Renal cortical epithelial cell (primary cell): ENCODE measurements at places on chromosomes 13 and 19. TPM values are rescaled to one million over a fixed set of nuclear protein-coding genes. Genes with fewer than 3 reads are reported as not detected.

DNA sequence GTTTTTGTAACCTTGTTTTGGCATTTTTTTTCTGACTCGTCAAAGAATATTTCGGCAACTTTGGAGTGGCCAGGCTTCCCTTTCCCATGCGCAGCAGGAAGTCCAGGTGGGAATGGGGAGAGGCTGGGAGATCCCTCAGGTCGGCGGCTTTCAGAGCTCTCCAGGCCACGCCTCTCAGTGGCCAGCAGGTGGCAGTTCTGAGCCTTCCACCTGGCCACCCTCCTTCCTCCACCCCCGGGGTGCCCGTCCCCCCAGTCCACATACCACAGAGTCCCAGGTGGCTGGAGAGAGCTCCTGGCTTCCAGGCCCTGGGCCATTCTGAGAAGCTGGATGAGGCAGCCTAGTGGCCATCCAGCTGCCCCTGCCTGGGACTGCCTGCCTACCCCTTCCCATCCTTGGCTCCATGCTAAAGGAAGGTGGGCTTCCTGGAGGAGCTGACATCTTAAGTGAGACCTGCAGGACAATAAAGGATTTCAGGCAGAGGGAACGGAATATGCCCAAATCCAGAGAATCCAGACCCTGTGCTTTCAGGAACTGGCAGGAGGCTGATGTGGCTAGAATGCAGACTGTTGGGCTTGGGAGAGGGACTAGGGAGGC is 46.3 kb downstream of the CCNE1 start:
- DNase-seq, result no peak

GRCh38 chr13:32455594-32455903 is 27.6 kb upstream of the N4BP2L1 start:
- DNase-seq, result no peak

GRCh38 chr13:44063881-44064280 is 184.2 kb downstream of the LACC1 start:
- no peak for DNase-seq

- DNase-seq, result no peak
Measured at GRCh38 chr19:43738780-43739211, 16.0 kb downstream of the SMG9 start.

GRCh38 chr13:45109102-45109720 is 11.1 kb upstream of the GTF2F2 start:
- DNase-seq, result peak; percentile 96

GRCh38 chr19:30327331-30327730 is 44.9 kb upstream of the ZNF536 start:
- DNase-seq, result no peak

DNA sequence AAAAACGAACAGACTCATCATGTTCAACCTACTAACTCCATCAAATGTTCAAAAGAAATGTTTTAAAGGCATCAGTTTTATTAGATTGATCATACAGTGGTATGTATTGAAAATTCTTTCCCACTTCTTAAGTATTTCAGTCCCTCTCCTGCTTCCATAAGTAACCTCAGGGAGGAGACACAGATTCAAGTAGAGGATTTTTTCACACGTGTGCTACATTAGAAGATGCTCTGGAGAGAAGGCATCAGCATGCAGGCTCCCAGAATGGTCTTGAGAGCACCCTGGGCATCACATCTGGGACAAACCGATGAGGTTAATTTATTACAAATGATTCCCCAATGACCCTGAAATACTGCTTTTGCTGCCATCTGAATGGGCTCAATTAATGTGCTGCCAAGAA is 3.6 kb downstream of the GPR12 start:
- DNase-seq, result no peak

DNA sequence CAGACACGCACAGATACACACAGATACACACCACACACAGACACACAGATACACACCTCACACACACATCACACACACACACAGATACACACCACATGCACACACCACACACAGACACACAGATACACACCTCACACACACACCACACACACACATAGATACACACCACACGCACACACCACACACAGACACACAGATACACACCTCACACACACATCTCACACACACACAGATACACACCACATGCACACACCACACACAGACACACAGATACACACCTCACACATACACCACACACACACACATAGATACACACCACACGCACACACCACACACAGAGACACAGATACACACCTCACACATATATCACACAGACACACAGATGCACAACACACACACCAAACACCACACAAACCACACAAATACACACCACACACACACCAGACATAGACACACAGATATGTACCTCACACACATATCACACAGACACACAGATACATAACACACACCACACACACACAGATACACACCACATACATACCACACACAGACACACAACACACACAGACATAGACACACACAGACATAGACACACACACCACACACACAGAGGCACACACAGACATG is 24.2 kb upstream of the SLC7A10 start:
- no peak for DNase-seq

- DNase-seq, result peak; percentile 19
Measured at GRCh38 chr19:1065606-1066109, 1.3 kb upstream of the ARHGAP45 start.

DNA sequence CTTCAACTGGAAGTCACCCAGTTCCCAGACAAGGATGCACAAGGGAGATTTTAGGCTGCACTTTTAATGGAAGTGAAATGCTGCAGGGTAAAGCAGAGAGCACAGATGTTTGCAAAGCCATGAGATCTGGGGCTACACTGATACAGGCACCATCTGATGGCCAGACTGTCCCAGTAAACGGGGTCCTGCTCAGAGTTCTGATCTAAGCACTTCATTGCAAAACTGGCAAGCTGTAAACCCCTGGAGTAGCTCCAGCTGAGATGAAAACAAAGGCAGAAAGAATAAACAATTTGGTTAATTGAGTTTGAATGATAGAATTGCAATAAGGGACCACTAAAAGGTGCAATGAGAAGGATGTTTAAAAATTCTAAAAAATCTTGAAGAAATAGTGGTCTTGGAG is 197.1 kb downstream of the OXGR1 start:
- no peak for DNase-seq

DNA sequence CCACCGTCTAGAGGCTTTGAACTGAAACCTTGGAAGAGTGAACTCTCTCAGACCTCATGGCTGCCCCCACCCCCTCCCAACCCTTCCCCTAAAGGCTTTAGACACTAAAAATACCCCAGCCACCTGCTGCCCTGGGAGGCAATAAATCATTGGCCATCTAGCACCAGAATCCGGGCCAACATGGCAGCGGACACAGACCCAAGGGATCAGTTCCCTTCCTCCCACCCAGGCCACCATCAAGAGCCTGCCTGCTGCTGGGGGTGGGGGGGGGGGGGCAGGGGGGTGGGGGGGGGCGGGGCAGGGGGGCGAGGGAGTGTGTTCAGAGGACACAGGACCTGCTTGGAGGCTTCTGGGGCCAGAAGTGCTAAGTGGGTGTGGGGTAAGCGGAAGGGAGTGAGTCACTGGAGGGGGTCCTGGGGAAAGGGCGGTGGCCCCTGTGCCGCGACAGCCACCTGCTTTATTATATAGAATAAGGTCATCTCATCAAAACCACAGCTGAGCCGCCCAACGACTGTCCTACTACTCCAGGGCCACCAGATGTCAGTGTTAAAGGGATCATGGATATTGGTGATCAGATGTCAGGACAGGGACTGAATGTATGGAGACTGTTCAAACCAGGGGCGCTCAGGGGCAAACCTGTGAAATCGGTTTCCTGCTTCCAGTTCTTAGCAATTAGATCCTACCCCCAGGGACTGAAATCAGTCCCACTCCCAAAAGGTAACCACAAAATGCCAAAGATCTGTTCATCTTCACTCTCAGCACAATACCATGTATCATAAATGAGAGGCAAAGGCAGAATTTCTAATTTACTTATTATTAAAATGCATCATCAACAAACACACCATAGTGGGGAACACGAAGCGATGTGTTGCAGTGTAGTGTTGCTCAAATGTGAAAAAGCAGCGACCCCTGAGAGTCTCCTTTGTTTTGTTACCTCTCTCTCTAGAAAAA is 24.3 kb downstream of the ARL11 start:
- DNase-seq, result no peak

DNA sequence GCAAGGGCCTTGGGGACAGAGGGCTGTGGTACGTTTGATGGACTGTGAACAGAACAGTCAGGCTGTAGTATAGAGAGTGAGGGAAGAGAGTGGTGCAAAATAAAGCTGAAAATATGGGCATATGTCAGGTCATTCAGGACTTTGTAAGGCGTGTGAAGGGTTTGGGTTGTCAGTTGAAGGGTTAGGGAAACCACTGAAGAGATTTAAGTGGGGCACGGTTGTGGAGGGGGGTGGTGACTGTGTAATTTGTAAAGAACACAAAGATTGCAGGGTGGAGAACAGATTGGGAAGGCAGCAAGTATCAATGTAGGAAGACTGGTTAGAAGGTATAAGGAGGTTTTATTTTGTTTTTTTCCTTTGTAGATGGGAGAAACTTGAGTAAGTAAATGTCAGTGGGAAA is 349.8 kb downstream of the DLEU7 start:
- DNase-seq, result no peak

DNA sequence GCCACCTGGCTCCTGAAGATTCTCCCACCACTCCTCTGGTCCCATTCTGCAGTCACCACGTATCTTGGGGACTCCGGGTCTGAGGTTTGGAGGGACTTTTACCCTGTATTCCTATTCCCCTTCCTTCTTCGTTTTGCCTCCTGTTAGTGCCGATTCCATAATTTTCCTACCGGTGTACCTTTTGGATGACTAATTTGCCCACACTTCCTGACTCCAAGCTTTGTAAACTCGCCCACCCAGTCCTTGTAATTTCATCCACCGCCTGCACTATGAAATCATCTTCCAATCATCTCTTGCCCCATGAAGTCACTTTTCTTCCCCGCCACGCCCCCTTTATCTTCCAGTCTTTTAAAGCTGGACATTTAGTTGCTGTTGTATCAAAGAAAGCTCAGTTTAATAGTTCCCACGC is 572 bp downstream of the UCHL3 start:
- peak; percentile 71 for DNase-seq

- DNase-seq, result no peak
Measured at GRCh38 chr13:44274771-44275205, 98.8 kb upstream of the SERP2 start.

DNA sequence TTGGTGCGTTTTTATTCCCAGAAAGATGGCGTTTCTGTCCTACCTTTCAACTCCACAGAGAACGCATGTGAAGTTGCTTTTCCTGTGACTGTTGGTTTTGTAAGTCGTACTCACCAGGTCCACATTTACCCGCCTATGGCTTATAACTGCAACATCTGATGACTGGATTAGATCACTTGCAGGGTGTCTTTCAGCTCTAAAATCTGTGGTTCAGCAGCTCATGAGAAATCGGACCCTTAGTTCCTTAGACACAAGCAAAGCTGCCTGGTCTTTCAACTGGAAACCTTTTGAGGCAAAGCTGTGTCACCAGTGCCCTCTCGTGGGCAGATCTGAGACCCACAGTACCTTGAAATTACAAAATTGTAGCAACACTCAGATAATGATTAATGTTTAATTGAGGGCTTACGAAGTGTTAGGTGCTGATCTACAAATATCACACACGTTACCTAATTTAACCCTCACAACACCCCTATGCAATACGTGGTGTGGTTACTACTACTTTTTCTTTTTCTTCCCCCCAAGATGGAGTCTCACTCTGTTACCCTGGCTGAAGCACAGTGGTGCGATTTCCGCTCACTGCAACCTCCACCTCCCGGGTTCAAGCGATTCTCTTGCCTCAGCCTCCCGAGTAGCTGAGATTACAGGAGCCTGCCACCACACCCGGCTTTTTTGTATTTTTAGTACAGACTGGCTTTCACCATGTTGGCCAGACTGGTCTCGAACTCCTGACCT is 65.4 kb downstream of the RUBCNL start:
- peak; percentile 68 for DNase-seq

GRCh38 chr13:36915106-36915505 is 4.9 kb downstream of the SMAD9 start:
- no peak for DNase-seq

DNA sequence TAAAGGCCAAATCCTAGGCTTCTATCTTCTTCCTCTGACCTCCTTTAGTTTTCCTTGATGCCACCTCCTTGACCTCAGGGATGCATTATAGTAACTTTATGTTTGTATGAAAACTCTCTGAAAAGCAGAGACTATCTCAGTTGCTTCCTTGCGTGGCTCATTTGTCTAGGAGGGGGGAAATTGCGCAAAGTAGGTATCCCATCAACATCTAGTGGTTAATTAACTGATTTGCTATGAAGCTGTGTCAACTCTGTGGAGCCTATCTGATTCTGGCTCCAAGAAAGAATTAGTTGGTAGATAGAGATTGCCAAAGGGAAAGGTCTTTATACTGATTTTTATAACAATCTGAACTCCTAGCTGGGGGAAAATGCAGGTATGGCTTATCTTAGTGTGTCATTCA is 82.1 kb upstream of the FRY start:
- no peak for DNase-seq

OR7C1 gene
- not detected in 2 replicates for total RNA-seq

C2CD4C gene
- 0.17 and 0.20 TPM in 2 replicates for total RNA-seq

FBN3 gene
- total RNA-seq, result under 0.01 TPM in 1 of 2 replicates, not detected in the other

PNMA8B gene
- total RNA-seq, result 0.35 and 0.85 TPM in 2 replicates

EEF1AKMT1 gene
- total RNA-seq, result 4.5 and 8.8 TPM in 2 replicates

FFAR1 gene
- total RNA-seq, result not detected in 2 replicates

ATP12A gene
- not detected in 2 replicates for total RNA-seq

KLK15 gene
- total RNA-seq, result not detected in 2 replicates

ZNF382 gene
- total RNA-seq, result 5.6 and 19.0 TPM in 2 replicates

DCT gene
- 0.05 TPM in 1 of 2 replicates, not detected in the other for total RNA-seq

SBNO2 gene
- total RNA-seq, result 40.5 and 113 TPM in 2 replicates

ZNF442 gene
- total RNA-seq, result 4.2 and 8.8 TPM in 2 replicates

AP1M2 gene
- 2.0 and 70.5 TPM in 2 replicates for total RNA-seq

SMIM17 gene
- 0.30 TPM in 1 of 2 replicates, not detected in the other for total RNA-seq

ZNF468 gene
- total RNA-seq, result 56.8 and 61.2 TPM in 2 replicates

INSL3 gene
- total RNA-seq, result not detected in 2 replicates

LHB gene
- total RNA-seq, result 0.25 TPM in 1 of 2 replicates, not detected in the other
